ENCODE measurements at places on chromosomes 2 and 18. TPM values are rescaled to one million over a fixed set of nuclear protein-coding genes. Genes with fewer than 3 reads are reported as not detected.

The MROH2A gene
- total RNA-seq = not detected

The KCNS3 gene
- total RNA-seq = not detected

The GALNT14 gene
- 0.33 TPM for total RNA-seq

GRCh38 chr2:46001290-46001689 lies 295.9 kb upstream of the EPAS1 start:
- no peak for DNase-seq

- DNase-seq = no peak
Observed at GRCh38 chr2:28413899-28414295, 21.2 kb downstream of the FOSL2 start.

DNA sequence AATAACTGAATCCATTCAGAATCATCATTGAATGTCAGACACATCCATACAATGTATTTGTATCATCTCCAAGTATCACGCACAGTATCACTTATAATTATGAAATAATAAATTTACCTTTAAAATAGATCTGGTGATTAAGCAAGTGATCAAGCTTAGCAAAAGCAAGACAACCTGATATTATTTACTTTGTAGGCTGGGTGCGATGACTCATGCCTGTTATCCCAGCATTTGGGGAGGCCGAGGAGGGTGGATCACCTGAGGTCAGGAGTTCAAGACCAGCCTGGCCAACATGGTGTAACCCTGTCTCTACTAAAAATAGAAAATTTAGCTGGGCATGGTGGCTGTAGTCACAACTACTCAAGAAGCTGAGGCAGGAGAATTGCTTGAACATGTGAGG lies 421.0 kb upstream of the NETO1 start:
- no peak for DNase-seq

DNA sequence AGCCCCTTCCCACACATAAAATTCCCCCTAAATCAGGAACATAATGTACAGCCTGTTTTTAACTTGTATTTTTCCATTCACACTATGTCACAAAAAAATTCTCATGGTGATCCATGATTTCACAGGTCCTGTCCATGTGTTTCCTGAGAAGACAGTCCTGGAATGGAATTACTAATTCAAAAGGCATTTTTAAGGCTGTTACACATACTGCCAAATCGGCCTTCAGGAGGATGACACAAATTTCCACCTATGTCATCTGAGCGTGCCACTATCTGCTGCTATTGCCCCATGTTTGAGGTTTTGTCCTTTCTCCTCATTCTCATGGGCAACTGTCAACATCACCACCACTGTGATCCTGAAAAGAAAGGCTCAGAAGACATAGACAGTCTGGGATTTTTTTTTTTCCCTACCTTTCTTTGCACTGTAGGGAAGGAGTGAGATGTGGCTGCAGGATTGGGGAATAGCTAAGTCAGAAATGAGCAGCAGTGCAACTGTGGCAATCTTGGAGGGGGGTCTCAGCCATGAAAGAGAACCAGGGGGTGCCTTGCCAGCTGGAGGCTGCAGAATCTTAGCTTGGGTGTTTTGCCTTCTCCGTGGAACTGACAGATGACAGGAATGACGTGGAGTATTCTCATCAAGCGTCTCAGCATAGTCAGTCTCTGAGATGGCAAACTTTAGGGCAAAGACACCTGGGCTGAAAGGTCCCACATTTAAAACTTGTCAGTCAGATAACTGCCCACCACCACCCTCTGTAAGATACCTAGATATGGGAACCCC lies 73.4 kb downstream of the MARCHF4 start:
- DNase-seq = no peak

DNA sequence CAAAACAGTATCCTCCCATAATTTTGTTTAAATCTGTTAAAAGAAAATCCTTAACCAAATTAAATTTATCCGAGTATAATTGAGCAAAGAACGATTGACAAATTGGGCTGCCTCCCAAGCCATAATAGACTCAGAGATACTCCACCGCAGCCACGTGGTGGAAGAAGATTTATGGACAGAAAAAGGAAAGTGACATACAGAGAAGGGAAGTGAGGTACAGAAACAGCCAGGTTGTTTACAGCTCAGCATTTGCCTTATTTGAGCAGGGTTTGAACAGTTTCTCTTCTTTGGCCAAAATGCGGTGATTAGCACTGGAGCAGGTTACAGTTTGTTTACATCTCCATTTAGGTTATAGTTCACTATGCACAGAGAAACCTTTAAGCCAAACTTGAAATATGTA lies 60.8 kb downstream of the KYNU start:
- no peak for DNase-seq

DNA sequence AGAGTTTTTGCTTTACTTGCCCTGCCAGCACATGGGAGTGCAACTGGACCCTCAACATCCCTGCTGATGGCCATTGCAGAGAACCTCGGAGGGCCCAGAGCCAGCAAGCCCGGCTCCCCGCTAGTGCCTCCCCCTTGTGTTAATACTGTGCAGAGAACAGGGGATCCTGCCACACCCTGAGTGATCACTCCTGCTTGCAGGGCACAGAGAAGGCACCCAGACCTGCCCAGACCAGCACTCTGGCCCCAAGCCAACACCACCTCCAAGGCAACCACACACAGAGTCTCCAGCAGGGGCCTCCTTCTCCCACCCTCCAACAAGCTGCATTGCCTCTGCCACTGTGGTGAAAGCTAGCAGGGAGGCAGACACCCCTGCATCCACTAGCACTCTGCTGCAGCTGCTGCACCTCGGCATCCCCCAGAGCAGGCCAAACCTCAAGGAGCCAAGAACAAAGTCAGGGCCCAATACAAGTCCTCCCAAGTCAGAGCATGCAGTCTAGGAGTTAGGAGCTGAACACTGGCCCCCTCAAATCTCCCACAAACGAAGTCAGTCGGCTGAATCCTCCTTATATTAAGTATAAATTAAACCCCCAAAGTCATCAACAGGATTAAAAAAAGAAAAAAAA lies 157.7 kb downstream of the CCDC178 start:
- DNase-seq = no peak

All from activated CD4-positive, alpha-beta T cell treated with anti-CD3 and anti-CD28 coated beads, Interleukin-2, amount 10 ng/mL, durations not matched to agents 24 days and 14 days (primary cell).